ENCODE measurements at places on chromosomes 3 and 15.

DNA sequence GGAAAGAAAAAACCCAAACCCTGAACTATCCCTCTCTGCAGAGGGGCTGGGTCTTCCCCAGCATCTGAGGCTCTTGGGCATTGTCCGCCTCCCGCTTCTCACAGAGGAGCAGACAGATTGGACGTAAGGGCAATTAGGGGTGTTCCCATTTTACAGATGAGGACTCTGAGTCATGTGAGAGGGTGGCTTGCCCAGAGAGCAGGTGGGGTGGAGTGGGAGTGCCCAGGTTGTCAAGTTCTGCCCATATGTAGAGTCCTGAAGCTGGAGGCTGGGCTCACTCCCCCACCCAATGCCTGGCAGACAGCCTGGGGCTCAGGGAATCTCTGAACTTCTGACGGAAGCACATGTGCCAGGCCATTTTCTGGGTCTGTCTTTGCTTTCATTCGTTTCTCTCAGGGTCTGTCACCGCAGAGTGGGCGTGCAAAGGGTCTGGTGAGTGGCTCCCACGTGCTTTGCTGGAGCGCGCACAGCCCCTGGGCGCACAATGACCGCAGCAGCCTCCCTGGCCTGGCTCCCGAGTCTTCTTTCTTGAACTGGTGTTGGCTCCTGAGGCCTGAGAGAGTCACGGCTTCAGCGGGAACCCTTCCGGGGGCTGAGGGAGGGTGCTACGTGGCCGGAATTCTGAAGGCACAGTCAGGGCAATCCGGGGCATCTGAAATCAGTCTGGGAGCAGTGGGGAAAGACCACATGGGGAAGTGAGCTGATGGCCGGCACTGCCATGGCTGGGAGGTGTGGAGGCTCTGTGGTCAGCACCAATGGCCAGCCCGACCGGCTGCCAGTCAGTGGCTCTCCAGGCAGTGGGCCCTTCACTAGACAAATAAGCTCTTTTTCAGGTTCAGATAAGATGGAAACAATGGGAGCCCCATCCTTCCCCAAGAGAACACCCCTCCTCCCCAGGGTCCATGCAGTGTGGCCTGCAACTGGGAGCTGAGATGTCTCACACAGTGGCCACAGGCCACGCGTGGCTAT is 1.1 kb upstream of the TRPM1 start:
- DNase-seq = no peak

DNA sequence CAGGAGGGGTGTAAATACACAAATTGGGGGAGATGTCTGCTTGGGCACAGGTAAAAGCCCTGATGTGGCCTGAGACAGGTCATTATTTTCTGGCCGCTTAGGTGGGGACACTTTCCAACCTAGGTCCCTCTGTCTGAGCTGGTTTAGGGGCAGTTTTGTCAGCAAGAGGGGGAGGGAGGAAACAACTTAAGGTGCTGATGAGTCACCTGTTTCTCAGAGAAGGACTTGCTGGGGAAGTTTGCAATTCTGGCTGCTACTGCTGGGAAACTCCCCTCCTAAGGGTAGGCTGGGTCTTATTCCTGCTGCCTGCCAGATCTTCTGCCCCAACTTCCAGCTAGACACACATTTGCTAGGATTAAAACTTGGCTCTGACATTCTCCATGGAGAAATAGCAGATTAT is 4.8 kb upstream of the RHOV start:
- DNase-seq = no peak

DNA sequence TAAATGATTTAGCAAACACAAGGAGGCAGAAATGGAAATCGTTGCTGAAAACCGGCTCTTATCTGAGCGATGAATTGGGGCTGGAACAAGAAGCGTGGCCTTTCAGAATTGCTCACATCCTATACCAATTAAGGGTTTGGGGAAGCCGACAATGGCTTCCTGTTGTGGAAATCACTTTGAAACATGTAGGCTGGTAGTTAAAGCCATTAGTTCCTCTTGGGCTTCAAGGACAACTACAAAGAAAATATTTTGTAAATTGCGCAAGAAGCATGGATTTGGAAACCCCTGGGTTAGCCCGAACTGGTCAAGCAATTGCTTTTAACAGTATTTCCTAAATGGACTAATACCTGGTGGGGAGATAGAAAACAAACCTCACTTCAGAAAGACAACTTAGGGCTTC is 182.4 kb downstream of the ADAMTS9 start:
- DNase-seq = no peak

GRCh38 chr15:75532413-75533250 is 46.5 kb downstream of the PTPN9 start:
- peak; percentile 57 for DNase-seq

DNA sequence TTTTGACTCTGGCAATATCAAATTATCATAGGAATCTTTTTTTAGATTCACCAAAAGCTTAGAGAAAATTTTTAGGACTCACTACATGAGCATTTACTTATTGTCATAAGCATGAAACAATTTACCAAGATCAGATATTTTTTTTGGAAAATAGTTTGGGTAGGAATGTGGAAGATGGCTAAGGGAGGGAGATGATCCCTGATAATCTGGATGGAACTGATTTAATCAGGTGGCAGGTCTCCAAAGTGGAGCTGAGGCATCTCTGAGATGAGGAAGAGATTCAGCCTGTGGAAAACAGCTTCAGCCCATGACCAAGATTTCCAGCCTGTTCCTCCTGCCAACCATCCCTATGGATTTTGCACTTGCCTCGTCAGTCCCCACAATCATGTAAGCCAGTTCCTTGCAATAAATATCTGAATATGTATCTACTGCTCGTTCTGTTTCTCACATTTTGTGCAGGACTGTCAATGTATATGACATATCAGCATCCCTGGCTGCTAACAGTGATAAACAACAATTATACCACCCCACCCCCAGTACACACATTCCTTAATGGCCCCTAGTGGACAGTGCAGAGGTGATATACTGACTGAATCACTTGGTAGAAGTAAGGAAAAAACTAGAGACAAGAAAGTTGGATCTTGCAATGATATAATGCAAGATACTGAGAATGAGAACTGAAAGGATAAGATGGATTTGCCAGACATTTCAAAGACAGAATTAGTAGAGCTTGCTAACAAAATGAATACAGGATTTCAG is 183.8 kb downstream of the NEK10 start:
- no peak for DNase-seq

DNA sequence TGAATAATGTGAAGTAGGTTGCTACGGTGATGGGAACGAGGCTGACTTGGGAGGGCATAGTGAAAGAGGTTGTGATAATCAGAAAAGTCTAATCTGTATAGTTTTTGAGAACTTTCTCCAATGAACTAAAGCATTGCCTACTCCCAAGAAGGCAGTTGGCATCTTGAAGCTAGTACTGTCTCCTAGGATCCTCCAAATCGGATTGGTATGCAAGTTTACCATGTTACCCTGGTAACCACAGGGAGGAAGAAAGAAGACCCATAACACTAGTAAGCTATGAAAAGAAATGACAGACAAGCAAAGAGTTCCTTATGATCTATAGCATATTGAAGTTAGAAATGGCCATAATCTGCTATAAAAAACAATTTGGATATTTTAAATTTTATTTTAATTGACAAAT is 127.2 kb upstream of the SYNPR start:
- DNase-seq = no peak

DNA sequence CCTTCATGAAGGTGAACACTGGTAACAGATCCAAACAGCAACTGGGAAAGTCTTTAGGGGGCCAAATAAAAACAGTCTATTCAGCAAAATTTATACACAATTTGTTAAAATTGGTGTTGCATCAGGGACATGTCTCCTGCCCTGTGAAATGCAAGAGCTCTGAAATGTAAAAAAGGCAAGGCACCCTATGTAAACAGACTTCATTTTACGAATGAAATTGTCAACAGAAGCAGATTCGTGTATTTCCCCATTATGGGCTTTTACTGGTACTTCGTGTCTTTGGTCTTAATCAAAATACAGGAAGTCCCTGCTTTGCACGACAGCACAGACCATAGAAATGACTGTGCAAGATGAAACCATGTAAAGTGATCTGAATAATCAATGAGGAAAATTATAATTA is 127.3 kb upstream of the THBS1 start:
- DNase-seq = no peak

- peak; percentile 35 for DNase-seq
Observed at GRCh38 chr15:92392462-92392861, 1.2 kb upstream of the ST8SIA2 start.

- no peak for DNase-seq
Observed at GRCh38 chr3:197023241-197023997, 6.2 kb downstream of the MELTF start.

- no peak for DNase-seq
Observed at GRCh38 chr15:60272623-60273022, 125.2 kb downstream of the ANXA2 start.

- no peak for DNase-seq
Observed at GRCh38 chr3:193030276-193030675, 112.6 kb upstream of the MB21D2 start.

- peak; percentile 53 for DNase-seq
Observed at GRCh38 chr3:99753268-99753975, 64.2 kb upstream of the CMSS1 start.

- no peak for DNase-seq
Observed at GRCh38 chr15:27234593-27234992, 263.6 kb downstream of the GABRG3 start.

DNA sequence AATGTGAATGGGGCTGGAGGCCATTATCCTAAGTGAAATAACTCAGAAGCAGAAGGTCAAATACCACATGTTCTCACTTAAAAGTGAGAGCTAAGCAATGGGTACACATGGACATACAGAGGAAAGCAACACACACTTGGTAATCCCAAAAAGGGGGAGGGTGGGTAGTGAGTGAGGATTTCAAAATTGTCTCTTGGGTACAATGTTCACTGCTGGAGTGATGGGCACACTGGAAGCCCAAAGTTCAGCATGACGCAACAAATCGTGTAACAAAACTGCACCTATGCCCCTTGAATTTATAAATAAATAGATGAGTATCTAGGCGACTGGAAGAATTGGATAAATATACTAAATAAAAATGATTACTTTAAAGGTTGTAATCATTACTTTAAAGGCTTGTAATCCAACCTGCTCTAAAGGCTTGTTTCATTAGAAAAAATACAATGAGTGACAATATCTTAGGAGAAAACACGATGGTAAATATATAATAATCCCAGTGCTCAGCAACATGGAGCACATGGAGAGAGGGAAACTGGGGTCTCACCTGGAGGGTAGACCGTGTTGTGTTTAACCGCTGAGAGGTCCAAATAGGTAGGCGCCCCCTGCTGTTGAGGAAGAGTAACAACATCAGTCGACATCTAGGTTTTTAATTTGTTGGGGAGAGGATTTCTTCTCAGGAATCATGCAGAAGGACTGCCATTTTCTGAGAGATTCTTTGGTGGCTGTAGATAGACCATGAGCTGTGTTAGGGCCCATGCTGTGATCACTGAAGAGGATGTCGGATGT is 78.5 kb upstream of the ROBO1 start:
- DNase-seq = no peak

GRCh38 chr3:159788291-159788690 is 200.3 kb upstream of the IL12A start:
- DNase-seq = no peak
